ENCODE measurements at places on chromosomes 2 and 18.

DNA sequence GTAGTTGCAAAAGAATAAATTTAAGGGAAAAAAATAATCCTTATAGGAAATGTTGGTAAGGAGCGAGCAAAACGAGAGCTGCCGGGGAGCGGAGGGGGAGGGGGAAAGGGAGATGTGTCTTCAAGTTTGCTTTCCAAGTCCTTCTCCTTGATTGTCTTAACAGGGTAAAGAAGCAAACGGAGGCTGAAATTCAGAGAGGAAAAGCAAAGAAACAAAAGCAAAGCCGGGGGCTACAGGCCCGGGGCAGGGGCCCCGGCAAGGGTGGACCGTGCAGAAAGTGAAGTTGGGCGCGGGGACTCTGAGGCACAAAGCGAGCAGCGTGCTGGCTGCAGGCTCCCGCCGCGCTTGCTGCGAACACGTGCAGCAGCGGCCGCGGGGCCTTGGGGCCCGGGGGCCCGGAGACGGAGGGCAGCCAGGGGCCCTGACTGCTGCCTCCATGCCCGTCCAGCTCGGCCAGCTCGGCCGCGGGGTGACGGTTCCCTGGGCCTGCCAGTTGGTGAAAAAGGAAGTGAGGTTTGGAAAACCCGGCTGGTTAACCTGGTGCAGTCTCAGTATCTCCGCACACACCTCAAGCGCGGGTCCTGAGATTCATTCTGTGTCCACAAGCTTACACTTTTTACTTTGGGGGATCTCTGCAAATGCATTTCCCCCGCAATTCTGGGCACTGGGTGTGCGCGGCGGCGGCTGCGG, 4.1 kb downstream of the BCL11A start:
- DNase-seq, result no peak

GRCh38 chr2:160869411-160869810, 290.8 kb upstream of the TANK start:
- DNase-seq, result peak; percentile 93

GRCh38 chr18:76980663-76981395, 151.8 kb downstream of the MBP start:
- no peak for DNase-seq

DNA sequence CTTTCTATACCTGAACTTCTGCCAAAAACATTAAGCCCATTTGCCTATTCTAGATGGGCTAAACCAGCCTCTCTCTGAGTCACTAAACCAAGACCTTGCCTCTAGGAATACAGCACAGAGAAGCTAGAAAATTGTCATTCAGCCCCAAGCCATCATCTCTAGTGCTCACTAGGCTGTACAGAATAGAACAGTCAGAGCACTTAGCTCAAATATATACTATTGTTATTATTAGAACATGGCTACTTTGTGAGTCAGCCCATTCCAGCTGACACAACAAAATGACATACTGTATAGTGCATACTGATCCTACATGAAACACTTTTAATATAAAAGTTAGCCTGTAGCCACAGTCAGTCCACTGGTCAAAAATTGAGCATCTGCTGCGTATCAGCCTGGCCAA, 418.8 kb downstream of the NRXN1 start:
- peak; percentile 1 for DNase-seq

GRCh38 chr18:408367-408766, 92.1 kb downstream of the COLEC12 start:
- no peak for DNase-seq

- no peak for DNase-seq
Measured at GRCh38 chr2:234240917-234241316, 190.4 kb downstream of the SPP2 start.

DNA sequence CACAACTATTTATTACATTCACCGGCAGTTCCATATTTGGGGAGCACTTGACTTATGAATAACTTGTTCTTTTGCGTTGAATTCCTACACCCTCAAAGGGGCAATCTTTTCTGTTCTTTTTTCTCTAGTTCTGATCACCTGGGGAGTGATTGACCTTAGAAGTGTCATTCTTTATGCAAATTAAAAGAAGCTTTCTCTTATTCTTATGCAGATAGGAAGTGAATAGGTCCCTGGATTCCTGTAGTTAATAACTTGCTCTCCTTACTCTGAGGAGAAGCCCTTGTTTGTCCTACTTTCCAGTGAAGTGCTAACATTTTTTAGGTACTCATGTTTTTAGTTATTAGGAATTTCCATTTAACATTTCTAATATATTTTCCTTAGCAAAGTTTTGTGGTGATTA, 569.8 kb upstream of the LRRTM1 start:
- no peak for DNase-seq

GRCh38 chr2:194616334-194616733, 1040.7 kb upstream of the SLC39A10 start:
- DNase-seq, result no peak

DNA sequence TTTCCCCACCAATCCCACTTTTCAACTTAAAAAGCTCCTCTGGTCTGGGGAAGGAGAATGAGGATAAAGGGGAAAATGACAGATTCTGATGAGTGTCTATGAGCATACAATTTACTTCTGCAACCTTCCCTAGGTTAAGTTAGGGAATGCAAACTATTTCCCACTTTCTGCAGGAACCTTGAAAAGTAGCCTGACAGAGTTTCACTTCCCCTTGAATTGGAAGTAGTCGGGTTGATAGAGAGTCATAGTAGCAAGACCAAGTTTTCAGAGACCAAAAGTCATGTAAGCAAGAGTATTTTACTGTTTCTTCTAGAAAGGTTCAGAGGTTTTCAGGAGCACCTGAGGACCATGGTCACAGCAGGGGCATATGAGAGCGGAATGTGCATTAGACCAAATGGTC, 815.1 kb downstream of the CPS1 start:
- no peak for DNase-seq

- DNase-seq, result no peak
Measured at GRCh38 chr18:3930126-3931012, 480.4 kb downstream of the TGIF1 start.

GRCh38 chr2:216539791-216540241, 41.2 kb downstream of the RPL37A start:
- no peak for DNase-seq
